Osteoblast (primary cell): ENCODE measurements at places on chromosomes 1 and 21. TPM values are rescaled to one million over a fixed set of nuclear protein-coding genes. Genes with fewer than 3 reads are reported as not detected.

The KCNK2 gene
- 86.9 and 161 TPM in 2 replicates for total RNA-seq

The KRTAP19-3 gene
- total RNA-seq: not detected in 2 replicates

The CFAP45 gene
- 0.29 and 0.36 TPM in 2 replicates for total RNA-seq

The PLA2G2D gene
- total RNA-seq: not detected in 2 replicates

The CACNA1E gene
- total RNA-seq: under 0.01 and 0.29 TPM in 2 replicates

The ECM1 gene
- total RNA-seq: 20.9 and 30.0 TPM in 2 replicates

The IVL gene
- not detected in 2 replicates for total RNA-seq
